ENCODE measurements at places on chromosomes 1 and 21.

GRCh38 chr1:92691925-92692324 is 93.0 kb downstream of the EVI5 start:
- DNase-seq = no peak

DNA sequence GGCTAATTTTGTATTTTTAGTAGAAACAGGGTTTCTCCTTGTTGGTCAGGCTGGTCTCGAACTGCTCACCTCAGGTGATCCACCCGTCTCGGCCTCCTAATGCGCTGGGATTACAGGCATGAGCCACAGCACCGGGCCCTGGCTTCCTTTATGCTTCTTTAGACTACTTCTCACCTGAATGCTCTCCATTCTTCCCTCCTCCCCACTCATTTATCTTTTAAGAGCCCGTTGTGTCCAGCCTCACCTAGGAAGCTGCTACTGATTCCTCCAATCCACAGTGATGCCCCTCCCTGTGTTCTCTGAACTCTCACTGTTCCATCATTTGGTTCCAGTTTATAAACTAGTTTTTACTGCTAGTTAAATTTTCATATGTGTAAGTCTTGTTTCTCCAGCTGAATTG is 44.9 kb upstream of the NR5A2 start:
- no peak for DNase-seq

DNA sequence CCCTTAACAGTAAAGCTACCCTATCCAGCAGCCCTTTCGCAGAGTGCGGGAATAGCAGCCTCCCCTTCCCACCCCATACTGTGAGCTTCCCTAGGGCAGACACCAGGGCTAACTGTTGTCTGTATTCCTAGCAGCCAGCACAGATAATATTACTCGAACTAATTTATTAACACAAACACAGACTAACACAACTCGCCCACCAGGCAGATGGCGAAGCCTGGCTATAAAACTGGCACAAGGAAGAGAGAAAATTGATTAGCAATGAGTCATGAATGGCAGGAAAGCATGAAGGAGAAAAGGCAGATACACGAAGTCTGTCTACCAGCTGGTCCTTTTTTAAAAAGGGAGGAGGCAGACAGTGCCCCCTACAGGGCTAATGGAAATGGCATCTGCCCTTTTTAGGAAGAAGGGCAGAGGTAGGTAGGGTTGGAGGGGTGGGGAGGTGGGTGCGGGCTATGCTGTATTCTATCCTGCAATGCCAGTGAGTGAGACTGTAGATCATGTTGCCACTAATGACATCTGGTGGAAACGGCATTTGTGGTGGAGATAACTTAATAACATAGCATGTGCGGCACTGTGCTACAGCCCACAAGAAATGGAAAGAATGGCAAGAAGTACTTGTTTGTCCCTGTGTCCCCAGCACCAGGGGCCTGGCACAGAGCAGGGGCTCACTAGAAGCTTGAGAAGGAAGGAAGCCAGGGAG is 30.6 kb upstream of the CTPS1 start:
- peak; percentile 56 for DNase-seq

DNA sequence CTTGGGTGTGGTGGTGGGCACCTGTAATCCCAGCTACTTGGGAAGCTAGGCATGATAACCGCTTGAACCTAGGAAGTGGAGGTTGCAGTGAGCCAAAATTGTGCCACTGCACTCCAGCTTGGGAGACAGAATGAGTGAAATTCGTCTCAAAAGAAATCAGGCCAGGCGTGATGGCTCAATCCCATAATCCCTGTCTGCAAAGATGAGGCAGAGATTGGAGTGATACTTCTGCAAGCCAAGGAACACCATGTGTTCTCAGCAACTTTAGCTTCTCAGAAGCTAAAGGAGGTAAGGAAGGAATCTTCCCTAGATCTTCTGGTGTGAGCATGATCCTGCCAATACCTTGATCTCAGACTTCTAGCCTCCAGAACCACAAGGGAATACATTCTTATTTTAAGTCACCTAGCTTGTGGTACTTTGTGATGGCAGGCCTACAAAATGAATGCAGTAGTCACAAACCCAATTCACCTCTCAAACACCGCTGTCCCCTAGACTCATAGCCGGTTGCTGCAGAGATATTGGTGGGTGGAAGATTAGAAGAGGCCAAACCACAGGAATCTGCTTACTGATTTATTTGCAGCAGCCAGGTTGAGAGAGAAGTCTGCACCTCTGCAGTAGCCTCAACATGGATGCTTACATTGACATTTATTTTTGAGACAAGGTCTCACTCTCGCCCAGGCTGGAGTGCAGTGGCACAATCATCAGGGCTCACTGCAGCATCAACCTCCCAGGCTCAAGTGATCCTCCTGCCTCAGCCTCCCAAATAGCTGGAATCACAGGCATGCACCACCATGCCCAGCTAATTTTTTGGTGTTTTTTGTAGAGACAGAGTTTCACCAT is 18.6 kb downstream of the L1TD1 start:
- DNase-seq = no peak
